Neural crest cell (in vitro differentiated cells): ENCODE measurements at places on chromosomes 11 and 22.

DNA sequence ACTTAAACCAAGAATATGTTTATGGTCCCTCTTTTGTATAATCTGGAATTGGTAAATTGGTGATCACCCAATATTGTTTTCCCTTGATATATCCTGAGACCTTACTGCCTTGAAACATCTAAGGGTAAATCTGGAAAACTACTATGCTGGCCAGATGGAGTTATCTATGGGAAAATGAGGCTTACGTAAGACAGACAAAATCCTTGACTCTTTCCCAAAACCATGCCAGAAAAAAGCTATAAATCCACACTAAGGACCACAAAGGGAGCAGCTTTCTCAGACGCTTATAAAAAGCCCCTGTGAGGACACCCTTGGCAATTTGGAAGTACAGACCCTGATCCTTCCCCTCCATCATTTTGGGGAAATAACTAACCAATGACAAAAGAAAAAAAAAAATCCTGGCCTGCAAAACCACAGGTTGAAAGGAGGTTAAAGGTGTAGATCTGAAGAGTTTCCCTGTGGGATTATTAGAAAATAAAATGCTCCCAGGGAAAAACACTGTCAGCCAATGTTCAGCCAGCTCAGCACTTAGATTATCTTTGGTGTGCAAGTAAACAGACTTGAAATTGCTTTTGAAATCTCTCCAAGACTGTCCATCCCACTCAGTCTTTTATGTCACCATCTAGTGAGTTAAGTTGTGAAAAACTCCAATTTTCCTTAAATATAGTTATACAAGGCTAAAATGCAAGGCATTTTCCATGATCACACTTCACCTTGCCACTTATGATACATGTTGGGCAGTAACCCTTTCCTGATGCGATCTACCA lies 6.6 kb upstream of the AMBRA1 start:
- DNase-seq, result no peak

DNA sequence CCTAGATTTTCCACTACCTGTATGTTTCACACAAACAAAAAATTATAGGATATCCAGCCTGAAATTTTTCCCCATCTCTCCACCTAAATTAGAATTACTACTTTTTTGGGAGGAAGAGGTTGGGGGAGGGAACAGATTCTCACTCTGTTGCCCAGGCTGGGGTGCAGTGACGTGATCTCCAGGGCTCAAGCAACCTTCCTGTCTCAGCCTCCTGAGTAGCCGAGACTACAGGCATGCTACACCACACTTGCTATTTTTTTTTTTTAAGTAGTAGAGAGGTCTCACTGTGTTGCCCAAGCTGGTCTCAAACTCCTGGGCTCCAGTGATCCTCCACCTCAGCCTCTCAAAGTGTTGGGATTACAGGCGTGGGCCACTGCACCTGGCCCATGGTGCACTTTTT lies 9.5 kb downstream of the JAML start:
- DNase-seq, result no peak

GRCh38 chr11:74777038-74777437 lies 28.4 kb downstream of the RNF169 start:
- DNase-seq, result no peak

DNA sequence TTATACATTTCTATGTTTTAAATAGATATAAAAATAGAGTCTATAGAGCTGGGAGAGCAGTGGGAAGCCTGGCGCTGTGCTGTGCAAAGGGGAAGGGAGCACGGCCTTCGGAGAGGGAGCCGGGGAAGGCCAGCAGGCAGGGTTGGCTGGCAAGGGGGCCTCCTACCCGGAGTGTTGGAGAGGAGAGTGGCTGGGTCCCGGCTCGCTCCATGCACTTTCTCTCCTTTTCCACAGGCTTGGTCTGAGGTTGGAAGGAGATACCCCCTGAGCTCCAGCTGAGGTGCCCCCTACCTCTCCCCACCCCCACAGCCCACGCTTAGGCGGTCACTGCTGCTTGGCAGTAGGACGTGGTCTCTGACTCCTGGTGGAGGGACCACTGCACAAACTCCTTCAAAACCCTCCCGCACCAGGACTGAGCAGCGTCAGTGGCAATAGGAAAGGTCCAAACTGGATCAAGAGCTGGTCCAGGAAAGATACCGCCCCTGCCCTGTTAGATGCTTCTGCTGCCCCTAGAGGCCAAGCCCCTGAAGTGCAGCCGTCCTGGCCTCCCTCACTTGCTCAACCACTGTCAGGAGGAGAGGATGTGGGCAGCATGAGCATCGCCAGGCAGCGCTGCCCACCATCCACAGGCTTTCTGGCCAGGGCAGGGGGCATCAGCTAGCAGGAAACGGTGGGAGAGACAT lies 52.9 kb downstream of the SYT13 start:
- DNase-seq, result peak; percentile 79

GRCh38 chr11:103453126-103453525 lies 343.9 kb downstream of the DYNC2H1 start:
- no peak for DNase-seq

DNA sequence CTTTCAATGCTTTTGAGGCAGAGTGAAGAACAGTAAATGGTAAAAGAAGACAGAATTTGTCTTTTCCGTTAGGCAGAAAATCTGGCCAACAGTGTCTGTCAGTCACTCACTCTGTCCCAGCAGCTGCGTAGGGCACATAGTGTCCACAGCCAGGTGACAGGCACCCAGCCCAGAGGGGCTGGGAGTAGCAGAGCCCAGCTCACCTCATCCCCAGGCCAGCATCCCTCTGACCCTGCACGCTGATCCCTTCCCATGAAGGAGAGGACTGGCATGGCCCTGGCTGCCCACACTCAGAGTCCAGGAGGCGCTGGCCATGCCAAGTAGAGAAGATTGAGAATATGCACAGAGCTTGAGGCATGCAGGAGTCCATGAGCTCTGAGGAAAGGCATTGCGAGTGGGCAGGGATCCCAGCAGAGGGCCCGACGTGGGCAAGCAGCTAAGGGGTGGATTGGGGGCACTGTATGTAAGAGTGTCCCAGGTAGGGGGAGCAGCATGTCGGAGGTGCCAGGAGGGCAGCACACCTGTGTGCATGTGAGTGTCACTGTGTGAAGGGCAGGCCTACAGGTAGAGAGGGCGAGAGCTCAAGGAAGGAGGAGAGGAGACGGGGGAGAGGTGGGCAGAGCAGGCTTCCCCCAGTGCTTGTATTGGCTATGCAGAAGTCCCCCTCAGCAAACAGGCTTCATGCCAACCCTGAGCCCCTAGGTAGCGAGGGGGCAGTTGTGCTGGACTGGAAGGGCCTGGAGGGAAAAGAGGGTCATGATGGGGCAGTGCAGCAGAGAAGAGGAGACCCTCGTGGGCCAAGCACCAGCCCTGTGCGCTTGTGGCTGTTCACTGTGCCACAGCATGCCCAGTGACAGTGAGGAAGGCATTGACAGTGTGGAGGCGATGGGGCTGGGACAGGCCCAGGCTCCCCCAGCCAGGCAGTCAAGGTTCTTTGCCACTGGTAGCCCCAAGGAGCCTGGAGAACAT lies 133.8 kb downstream of the OSBP2 start:
- no peak for DNase-seq

GRCh38 chr11:20010851-20011225 lies 149.4 kb downstream of the DBX1 start:
- no peak for DNase-seq

DNA sequence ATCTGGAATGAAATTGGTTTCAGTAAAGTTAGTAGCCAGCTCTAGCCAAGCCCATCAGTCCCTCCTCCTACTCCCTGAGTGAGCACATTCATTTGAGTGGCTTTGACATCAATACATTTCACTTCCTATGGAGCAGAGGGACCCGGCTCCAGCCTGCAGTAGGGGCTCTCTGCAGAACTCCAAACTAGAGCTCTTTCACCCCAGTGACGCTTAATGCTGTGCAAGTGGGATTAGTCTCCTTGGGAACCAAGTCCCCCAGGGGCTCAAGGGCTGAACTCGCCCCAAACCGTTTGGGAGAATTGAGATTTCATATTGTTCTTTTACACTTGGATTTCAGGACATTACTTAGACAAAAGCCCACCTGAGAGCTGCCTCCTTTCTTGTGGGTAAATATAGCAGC lies 4.4 kb upstream of the FAM181B start:
- DNase-seq, result no peak

GRCh38 chr11:64165842-64166635 lies at the start of gene MACROD1:
TSS of gene MACROD1 (minus strand) at chr11:64166113. CDS start at chr11:64165994, 119 bp downstream.
- DNase-seq, result peak; percentile 73

DNA sequence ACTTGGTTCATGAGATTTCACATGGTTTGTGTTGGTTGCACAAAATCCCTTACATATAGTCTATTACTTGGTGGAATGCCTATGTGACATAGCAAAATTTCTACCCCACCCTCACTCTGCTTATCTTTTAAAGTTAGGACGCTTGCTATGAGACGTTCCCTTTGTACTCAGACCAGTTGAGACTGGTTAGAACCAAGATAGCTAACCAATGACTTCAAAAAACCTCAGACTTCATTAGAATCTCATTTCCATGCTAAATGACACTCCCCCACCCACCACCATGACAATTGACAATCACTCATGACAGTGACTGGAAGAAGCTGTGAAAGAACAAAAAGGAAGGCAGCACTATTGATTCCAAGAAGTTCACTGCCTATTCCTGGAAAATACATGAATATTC lies 313.6 kb downstream of the ETS1 start:
- no peak for DNase-seq

DNA sequence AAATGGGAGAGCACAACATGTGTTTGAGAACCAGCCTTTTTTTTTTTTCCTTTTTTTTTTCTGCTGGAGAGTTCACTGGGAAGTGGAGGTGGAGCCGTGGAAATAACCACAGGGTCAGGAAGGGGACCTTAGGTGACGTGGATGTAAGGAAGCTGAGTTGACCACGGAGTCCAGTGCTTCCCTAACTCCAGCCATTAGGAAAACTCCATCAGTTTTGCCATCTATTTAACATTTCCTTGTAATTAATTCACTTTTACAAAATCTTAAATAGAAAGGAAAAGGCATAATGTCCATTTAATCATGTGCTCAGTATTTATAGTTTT lies 2.0 kb upstream of the CDK2AP2 start:
- no peak for DNase-seq

GRCh38 chr11:68315171-68315920 lies 3.0 kb downstream of the LRP5 start:
- no peak for DNase-seq

GRCh38 chr11:59822989-59823566 lies 12.5 kb upstream of the MRPL16 start:
- peak; percentile 11 for DNase-seq

GRCh38 chr11:37946155-37946766 lies 1348.2 kb upstream of the RAG2 start:
- DNase-seq, result peak; percentile 30

DNA sequence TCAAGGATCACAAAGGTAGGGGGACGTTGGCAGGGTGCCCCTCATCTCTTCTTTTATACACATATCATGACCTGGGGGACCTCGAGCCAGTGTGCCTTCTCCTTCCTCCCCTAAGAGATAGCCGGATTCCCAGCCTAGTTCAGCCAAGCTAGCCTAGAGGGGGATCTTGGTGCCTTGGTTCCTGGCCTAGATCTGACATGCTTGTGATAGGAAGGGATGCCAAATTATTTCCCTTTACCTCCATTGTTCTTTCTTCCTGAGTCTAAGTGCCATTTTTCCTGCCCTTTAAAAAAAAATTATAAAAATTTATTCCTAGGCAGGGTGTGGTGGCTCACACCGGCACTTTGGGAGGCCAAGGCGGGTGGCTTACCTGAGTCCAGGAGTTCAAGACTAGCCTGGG lies 7.0 kb upstream of the HINFP start:
- DNase-seq, result no peak

DNA sequence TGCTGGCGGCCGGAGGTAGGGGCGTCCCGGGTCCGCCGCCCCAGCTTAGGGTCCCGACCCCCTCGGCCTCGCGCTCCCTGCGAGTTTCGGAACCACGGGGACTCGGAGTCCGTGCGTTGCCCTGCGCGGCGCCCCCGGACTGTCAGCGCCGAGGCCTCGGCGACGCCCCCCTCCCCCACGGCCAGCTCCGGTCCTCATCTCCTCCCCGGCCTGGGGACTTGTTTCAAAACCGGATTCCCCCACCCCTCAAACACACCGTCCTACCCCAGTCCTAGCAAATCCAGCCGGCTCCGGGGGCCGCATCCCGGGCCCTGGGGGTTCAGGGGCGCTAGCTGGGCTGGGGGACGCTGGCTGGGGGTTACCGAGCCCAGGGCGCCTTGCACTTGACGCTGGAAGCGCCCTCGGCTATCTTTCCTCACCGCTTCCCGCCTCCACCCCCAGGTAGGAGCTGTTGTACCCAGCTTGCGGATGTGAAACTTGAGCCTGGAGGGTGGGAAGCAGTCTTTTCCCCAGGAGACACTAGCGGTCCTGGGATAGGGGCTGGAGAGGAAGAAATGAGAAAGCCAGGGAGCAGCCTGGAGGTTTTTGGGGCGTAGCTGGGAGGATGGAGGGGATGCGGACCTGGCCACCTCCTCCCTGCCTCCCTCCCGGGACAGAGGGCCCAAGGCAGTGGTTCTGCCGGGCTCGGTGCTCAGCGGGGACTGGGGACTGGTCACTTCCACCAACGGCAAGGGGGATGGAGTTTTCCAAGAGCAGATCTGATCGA lies 550 bp downstream of the FBLN1 start:
- no peak for DNase-seq

DNA sequence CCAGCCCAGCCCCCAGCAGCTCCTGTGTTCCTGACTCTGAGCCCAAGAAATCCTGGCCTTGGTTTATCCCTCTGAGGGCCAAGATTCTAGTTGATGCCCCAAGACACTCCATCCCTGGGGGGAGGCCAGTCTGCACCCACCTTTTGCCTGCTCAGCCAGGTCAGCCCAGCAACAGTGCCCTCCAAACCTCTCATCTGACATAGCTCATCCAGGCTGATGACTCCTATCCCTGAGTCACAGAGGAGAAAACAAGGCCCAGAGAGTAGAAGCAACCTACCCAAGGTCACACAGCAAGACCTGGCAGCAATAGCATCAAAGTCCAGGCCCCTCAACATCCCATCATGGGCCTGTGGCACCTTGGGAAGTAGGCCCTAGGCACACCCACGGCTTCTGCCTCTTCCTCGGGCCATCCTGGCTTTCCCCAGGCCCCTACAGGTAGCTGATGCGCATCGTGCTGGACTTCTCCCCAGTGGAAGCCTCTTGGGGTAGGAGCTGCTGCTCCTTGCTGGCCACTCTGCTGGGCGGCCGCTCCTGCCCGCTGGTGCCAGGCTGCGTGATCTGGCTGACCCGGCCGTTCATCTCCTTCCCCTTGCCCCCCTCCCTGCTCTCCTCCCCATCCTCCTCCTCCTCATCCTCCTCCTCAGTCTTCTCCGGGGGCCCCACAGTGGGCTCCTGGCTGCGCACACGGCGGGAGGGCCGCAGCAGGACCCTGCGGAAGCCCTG lies 6.0 kb downstream of the SSTR3 start:
- no peak for DNase-seq

DNA sequence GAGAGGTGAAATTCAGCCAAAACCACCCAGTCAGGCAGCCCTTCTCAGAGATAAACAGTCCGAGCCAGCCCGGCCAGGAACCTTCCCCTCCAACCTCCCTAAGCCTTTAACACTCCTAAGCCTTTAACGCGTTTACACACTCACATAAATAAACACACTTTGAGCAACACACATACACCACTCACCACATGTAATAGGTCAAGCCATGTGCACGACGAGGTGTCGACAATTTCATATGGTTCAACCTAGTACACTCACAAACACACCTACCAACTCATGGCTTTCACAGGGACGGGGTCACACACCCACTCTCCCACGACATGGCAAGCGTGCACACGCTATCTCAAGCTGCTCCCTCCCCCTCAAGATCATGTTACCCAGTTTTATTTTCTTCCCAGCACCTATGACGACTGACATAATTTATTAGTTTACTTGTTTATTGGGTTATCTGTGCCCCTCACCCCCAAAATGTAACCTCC lies 15.5 kb downstream of the SLC43A1 start:
- DNase-seq, result no peak

- no peak for DNase-seq
Observed at GRCh38 chr11:57155838-57156607, 25.7 kb upstream of the LRRC55 start.
